Stimulated activated CD4-positive, alpha-beta T cell treated with anti-CD3 and anti-CD28 coated beads, Interleukin-12 subunit alpha, Interleukin-12 subunit beta, amount 100 ng/mL, for 48 hours (primary cell): ENCODE measurements at places on chromosomes 5 and 9.

DNA sequence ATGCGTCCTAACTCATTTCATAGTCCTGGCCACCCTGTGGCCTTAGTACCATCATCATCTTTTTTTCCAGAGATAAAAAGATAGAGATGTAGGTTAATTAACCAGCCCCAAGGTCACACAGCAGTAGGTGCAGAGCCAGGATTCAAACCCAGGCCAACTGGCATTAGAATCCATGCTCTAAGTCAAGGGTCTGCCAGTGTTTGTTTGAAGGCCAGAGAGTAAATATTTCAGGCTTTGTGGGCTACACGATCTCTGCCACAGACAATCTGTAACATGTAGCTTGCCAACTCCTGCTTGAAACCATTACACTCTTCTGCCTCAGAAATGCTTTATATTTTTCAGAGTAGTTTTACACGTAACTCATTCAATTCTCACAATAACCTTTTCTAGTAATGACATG is 119.6 kb downstream of the EFNA5 start:
- DNase-seq = no peak

DNA sequence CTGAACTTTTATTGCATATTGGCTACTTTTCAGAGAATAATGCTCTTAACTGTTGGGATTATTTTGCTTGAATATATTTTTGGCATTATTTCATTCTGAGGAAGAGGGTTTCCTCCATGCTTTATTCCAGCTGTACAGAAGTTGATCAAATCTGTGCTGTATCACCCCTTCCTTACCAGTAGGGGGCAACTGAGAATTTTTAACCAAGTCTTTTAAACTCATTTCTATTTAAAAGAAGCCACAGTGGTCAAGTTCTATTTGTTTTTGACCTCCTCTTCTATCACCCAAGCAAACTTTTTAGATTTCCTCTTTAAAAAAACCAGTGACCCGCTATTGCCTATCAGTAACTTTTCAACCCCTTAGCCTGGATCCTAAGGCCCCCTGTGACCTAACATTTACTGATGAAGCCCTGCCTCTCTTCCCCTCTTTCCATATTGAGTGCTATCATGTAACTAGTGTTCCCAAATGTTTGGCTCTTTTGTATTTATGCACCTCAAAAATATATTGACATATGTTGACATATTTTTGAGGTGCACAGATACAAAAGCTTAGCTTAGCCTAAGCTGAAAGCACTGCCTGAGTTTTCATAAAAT is 80.6 kb downstream of the FBXO4 start:
- DNase-seq = no peak

DNA sequence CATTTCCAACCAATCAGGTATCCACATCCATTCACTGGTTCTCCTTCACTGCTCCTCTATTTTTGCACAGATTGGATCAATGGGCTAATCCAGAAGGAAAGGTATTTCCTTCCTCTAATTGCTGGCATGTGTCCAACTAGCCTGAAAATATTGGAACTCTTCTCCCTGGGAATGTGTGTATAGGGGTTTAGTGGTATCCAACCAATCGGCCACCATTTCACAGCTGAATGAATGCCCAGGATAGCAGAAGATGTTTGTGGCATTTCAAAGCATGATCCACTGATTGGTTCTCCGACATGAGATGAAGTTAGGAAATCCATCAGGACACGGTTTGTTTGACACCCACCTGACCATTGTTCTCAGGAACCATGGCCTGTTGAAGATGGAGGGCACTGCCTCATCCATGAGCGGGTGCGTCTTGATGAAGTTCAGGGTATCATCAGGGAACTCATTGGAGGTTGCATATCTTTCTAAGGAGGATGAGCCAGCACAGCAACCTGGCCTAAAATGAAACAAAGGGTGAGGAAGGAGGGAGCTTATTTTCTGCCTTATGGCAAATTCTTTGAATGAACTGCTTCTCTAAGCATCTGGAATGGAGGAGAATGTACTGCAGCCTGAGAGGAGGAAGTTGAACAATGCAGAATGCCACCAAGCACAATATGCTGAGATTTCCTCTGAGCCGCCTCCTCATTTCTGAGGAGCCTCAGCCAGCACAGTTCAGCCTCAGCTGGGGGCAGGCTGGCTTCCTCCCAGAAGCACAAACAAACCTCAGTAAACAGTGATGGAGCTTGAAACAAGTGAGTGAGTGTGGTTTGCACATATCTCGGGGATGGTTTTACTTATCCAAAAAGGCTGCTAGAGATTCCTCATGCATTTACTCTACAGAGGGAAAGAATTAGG is 94.6 kb downstream of the SEMA6A start:
- no peak for DNase-seq

GRCh38 chr5:29307478-29307877 is 1886.0 kb upstream of the CDH6 start:
- DNase-seq = no peak

GRCh38 chr5:134945041-134945440 is 22.7 kb upstream of the CATSPER3 start:
- DNase-seq = no peak

GRCh38 chr9:107105784-107106183 is 177.3 kb upstream of the RAD23B start:
- DNase-seq = no peak

- DNase-seq = no peak
Observed at GRCh38 chr9:73548201-73548600, 396.5 kb downstream of the ANXA1 start.

DNA sequence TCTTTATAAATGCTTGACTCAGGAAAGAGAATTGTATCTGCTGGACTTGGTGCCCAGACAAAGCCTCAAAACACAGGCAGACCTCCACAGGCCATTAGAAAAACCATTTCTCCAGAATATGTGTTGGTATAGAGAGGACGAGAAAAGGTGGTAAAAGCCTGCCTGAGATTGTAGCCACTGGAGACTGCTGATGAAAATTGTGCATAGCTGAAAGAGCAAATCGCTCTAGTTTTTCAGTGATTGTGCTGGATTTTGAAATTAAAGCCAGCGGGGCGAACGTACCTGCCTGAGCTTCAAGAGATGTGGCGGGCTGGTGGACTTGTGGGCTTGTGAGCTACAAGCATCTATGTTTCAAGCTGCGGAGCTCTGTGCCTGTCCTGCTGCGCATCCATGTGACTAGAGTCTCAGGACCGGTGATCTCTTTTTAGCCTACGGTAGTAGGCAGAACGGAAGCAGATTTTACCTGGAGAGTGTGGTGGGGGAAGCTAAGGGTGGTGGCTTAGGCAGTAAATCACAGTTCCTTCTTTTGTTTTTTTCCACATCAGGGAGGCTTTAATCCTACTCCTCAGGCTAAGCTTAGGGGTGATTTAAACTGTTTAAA is 193.6 kb downstream of the SREK1 start:
- no peak for DNase-seq

DNA sequence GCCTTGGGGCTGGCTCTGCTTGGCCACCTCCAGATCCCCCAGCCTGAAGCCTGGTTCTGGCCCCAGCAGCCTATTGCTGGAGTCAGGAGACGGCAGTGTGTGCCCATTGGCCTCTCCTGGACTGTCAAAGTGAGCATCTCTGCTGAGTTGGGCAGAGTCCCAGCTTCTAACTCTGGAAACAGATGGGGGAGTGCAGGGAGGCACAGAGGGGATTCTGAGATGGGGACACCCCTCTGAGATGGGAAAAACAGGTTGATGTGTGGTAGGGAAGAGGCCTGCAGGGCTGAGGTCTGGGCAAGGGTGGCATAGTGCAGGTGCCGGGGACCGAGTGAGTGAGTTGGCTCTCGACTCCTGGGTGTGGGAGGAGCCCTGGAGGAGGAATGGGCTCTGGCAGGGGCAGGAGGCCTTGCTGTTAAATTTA is 27.5 kb downstream of the PHF2 start:
- DNase-seq = no peak

DNA sequence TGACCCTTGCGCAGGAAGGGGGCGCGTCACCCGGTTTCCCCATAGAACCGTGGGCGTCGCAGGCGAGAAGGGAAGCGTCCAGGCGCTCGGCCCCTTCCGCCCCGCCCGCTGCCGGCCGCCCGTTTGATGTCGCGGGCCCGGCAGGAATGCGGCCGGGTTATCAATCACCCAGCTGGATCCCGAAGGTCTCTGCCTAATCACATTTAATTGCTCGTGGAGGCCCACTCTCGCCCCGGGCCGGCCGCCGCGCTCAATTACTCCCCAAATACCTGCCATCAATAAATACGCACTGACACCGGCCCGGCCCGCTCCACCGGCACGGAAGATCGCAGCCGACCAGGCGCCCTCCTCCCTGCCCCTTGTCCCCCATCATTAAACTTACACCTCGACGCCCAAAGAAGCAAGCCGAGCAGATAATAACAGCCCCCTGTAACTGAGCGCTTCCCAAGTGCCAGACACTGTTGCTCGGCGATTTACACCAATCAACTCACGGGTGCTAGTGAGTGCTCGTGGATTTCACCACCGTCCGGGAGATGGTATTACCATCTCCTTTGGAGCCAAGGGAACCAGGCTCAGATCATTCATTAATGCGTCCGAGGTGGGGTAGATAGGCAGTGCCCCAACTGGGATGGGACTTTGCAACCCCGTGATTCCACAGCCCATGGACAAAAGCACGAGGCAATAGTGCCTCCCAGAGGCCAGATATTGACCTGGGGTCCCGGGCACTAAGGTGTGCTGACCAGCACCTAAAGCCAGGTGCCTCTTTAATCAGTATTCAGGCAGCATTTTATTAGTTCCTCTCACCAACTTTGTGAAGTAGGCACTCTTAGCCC is 11.3 kb downstream of the MSX2 start:
- no peak for DNase-seq

- no peak for DNase-seq
Observed at GRCh38 chr9:136664000-136664915, 1.5 kb downstream of the EGFL7 start.

DNA sequence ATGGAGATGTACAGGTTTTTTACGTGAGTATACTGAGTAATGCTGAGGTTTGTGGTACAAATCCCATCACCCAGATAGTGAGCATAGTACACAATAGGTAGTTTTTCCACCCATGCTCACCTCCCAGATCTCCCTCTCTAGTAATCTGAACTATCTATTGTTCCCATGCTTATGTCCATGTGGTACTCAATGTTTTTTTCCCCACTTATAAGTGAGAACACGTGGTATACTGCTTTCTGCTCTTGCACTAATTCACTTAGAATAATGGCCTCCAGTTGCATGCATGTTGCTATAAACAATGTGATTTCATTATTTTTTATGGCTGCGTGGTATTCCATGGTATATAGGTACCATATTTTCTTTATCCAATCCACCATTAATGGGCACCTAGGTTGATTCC is 593.9 kb downstream of the ANXA1 start:
- DNase-seq = no peak

- DNase-seq = no peak
Observed at GRCh38 chr9:77194423-77194822, 17.1 kb downstream of the VPS13A start.

DNA sequence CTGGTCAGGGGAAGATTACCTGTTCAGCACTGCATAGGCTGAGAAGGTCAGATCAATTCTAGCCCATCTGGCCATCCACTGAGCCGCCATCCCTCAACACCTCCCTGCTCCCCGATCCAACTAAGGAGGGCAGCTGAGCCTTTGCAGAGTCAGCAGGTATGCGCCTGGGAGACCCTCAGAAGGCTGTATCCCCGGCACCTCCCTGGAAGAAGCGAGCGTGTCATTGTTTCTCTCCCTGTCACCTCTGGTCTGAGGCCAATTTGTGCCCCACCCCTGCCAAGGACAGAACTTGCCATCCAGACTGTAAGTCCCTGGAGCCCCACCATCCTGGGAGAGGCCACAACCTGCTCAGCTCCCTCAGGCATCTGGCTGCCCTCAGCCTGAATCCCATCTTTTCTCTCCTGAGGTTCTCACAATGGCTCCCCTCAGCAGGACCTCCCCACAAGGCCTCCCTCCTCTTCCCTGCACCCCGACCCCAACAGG is 2.6 kb downstream of the CLTB start:
- DNase-seq = no peak

DNA sequence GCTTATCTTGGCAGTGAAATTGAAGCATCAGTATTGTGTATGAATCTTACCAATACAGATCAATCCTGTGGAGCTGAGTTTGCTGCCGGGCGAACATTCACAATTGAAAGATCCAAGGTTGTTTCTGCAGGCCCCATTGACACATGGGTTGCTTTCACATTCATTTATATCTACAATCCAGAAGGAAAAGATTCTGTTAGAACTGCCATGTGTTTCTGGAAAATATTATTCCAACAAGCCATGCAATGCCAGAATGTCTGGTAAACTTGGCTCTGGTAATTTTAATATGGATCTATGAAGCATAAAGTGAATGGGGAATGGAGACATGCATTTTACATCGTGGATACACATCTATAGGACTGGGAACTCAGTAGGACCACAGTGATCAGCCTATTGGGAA is 180.8 kb downstream of the FBN2 start:
- no peak for DNase-seq

GRCh38 chr5:21931116-21931515 is 922.0 kb downstream of the CDH12 start:
- no peak for DNase-seq

DNA sequence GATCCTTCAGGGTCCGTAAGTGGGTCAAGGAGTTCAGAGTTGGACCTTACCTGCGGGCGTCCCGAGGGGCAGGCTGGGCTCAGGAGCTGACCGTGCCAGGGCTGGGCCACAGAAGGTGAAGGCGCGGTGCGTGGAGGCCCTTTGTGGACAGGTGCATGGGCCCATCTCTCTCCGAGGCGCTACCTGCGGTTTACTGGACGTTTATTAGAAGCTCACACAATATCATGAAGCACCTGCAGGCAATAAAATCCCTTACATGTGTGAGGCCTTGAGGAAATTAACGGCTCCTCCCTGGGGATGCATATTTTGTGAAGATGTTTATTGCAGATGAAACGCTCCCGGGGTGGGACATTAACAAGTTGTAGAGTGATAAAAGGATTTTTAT is 79.8 kb upstream of the LMX1B start:
- no peak for DNase-seq

GRCh38 chr9:94929369-94929756 is 202.9 kb downstream of the AOPEP start:
- DNase-seq = no peak

GRCh38 chr9:35727676-35728040 is 4.3 kb downstream of the TLN1 start:
- DNase-seq = no peak

GRCh38 chr9:13295556-13295955 is 16.1 kb upstream of the MPDZ start:
- no peak for DNase-seq

GRCh38 chr9:137500666-137501397 is 41.7 kb upstream of the NSMF start:
- DNase-seq = no peak

DNA sequence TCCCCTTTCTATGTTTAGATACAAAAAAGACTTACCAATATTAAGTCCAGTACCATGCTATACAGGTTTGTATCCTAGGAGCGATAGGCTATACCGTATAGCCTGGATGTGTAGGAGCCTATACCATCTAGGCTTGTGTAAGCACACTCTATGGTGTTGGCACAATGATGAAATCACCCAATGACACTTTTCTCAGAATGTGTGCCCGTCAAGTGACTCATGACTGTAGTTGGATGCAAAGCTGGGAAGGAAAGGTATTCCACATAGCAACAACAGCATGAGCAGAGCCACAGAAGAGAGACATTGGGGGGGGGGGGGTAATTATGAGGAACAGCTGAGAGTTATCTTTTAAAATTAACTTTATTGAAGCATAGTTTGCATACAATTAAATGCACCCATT is 63.2 kb downstream of the TTLL11 start:
- no peak for DNase-seq
